ENCODE measurements at places on chromosomes 7 and 10.
A peak's percentile ranks its signal among the peaks of the same experiment; 100 is the strongest.

DNA sequence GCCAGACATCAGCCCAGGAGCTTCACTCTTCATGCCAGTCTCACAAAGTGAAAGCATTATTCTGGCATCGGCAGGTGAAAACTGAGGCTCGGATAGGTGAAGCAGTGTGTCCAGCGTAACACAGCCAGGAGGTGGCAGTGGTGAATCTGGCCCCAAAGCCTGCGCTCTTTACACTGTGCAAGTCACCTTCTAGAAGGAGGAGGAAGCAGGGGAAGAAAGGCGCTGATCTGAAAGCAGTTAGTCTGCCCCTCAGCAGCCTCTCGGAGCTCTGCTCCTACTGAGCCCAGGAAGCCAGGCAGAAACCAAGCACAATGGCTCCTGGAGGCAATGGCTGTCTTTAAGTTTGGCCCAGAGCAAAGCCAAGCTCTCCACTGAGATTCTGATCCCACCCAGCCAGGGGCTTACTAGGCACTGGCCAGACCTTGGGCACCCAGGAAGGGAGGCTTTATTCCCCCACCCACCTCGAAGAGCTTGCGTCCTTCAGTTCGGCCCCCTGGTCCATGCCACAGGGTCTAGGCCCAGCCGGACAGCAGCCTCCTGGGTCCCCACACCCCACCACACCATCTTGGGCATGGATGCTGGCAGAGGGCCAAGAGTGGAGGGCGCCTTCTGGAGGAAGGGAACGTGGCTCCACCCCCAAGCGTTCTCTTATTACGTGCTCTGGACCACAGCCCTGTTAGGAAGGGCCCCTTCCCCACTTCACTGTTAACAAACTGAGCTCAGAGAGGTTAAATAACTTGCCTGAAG lies 104.5 kb downstream of the GRID1 start:
- no peak for DNase-seq

DNA sequence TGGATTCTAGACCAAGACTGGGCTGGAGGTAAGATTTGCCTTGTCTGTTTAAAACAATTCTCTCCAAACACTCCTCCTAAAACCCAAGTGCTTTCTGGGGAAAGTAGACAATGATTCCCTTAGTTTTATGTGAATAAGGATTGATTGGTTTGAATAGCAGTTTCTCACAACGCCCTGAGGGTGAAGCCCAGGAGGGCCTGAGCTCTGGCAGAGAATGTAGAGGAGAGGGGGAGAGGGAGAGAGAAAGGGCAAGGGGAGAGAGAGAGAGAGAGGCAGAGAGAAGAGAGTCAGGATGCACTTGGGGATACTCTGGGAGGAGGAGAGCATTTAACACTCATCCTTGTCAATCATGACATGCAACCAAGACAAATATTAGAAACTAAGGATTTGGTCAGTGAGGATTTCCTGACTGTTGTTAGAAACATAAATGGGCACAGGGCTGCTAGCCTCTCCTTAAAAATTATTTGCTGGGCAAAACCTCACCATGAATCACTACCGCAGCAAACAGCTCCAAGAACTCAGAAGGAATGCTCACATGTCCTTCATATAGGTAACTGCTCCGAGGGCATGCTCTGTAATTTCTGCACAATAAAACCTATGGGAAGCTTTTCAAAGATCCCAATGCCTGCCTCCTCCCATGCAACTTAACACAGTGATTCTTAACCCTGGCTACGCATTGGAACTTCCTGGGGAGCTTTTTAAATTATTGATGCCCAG lies 55.2 kb upstream of the RAPGEF5 start:
- DNase-seq, result no peak

DNA sequence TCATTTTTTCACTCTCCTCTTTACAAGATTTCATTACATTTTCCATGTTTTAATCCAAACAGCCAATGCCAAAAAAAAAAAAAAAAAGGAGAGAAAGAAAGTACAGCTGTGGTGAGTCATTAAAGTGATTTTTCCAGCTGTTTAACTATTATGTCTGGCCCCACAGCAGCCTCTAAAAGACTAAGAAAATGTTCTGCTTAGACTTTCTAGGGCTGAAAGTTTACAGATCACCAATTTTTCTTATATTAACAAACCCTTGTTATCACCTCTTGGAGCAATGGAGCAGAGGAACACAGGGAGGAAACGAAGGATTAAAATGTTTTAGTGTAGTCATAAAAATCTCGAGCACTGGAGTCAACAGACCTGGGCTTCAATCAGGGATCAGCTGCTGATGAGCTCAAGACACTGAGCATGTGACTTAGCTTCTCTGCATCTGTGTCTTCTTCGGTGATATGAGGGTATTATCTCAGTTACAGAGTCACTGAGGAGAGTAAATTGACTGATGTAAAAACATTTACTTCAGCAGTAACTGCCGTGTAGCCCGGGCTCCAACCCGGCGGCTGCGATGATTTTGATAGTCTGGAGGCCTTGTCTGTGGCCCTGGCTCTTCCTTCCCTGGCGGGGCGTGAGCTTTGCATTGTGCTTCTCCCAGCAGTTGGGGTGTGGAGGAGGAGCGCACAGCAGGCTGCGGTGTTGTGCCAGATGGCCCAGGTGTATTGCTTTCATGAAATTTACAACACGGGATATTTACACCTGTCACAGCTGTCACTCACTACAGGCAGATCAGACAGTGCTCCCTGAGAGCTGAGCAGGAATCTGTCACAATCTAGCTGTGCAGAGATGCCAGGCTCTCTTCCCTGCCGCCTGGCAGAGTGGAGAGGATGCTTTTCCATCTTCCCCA lies 298.3 kb upstream of the FZD8 start:
- DNase-seq, result no peak

DNA sequence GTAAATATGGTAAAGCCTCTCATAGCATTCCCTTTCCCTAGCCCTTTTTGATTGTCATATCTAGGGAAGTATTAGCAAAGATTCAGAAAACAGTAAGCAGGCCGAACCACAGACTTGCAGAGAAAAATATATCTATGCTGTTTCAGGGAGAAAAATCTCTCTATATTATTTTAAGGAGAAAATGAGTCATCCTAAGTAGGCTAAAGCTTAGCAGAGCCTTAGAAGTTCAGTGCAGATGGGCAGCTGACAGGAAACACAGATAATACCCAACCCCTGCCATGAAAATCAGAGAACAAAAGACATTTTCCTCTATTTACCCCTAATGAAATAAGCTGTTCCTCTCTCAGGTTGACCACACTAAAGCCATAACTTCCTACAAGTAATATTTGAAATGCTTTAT lies 16.5 kb downstream of the C1QL3 start:
- DNase-seq, result no peak

- no peak for DNase-seq
Observed at GRCh38 chr10:5894873-5895272, 4.8 kb downstream of the FBH1 start.

GRCh38 chr10:125337510-125337909 lies 177.1 kb upstream of the CTBP2 start:
- DNase-seq, result no peak

DNA sequence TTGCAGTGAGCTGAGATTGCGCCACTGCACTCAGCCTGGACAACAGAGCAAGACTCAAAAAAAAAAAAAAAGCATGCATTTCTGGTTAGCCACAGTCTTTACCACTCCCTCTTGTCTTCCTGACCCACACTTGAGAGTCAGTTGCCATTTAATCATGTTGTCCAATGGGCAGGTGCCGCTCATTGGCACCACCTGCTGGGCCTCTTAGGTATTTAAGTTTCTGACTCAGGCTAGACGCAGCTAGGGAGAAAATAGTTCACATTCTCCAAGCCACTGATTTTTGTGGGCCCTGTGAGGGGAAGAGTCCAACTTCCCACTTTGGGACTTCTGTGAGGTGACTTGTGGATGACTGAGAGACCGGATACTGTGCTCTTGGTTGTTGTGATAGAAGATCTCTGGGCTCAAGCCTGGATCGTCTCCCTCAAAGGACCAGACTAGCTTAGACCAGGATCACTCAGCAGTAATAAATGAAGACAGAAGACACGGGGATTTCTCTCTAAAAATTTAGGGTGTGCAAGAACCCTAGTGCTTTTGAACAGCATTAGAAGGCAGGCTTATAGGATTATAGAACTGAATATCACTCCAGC lies 26.8 kb upstream of the SORCS3 start:
- DNase-seq, result no peak

- no peak for DNase-seq
Observed at GRCh38 chr10:17708821-17709220, 43.2 kb upstream of the TMEM236 start.

DNA sequence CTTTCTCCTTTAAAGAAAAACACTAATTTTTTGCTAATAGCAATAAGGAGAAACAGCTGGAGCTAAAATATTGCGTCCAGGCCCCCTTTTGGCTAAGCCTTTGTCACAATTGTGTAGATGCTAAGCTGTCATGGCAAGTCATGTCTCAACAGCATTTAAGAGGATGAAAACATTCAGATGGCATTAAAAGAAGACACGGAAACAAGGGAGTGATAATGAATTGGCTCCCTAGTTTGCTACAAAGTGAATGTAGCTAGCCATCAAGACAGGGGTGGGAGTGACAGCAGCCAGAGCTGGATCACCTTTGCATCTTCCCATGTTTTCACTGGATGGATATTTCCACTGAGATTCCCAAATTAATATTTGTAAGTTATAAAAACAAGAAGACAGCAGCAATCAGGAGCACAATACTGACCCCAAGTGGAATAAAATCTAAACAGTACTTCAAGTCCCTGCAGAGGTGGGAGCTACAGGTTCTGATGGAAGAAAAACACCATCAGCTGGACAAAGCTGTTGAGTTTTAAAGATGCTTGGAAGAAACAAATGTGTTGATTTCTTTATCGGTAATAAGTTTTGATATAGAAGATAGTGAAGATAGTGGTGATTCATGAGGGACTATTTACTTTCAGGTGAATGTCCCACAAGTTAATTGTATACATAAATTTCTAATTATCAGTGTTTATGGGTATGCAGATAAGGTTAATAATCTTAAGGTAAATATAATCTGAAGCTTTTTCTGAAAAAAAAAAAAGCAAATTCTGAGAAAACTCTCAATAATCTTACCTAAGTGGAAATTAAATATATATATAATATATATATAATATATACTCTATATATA lies 129.4 kb downstream of the SLC16A9 start:
- no peak for DNase-seq

GRCh38 chr7:123998921-123999320 lies 33.9 kb downstream of the TMEM229A start:
- no peak for DNase-seq

DNA sequence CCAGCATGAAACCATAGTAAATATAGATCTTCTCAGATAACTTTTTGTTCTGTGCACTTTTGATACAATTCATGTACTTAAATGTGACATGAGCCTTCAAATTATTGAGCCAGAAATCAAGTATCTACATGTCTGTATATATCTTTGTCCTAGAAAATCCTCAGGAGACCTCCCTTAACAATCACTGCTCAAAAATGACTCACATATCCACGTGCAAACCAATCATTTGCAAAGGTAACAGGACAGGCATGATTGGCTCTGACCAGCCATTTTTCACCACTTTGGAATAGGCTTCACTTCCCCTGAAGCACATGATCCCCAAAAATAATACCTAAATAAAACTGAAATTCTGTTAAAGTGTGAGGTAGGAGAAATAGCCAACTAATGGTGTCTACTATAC lies 902.5 kb downstream of the PCDH15 start:
- no peak for DNase-seq

DNA sequence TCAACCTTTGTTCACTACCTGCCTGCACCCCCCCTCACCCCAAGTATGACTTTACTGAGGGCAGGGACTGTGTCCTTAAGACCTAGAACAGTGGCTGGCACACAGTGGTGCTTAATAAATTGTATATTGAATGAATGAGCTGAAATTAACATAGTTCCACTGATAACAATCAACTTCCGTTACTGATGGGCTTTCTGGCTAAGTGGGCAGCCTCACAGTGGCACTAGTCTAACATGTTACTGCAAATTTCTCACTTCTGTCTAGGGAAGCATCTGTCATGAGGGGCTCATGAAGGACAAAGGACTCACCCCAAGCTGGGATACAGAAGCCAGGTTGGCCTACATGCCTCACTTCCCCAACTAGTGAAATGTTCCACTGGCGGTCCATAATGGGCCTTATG lies 79.3 kb downstream of the CTTNBP2 start:
- no peak for DNase-seq

GRCh38 chr7:36946401-36946739 lies 222.1 kb upstream of the AOAH start:
- no peak for DNase-seq

DNA sequence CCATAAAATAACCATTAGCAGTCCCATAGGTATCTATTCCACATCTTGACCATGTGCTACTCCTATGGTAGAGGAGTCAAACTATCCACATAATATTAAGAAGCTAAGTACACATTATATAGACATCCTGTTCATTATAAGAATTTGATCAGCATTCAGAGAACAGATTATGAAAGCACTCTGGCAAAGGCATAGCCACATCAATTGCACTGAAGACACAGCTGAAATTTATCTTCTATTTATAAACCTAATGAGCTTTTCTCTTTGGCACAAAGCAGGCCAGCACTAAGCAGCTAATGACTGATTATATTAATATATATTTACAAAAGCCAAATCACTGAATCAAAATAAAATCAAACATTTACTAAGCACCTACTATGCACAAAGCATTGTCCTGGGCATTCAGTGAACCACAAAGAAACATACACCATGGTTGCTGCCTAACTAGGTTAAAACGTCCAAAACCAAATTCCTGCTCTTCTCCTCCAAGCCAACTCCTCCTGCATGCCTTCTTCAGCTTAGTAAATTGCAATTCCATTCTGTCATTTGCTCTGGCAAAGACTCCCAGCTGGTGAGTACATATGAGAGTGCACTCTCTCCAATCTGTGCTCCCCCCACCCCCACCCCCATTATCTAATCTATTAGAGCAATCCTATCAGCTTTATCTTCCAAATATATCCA lies 122.6 kb upstream of the ASAH2 start:
- DNase-seq, result peak; percentile 17

GRCh38 chr7:146861701-146862100 lies 745.1 kb downstream of the CNTNAP2 start:
- DNase-seq, result no peak

DNA sequence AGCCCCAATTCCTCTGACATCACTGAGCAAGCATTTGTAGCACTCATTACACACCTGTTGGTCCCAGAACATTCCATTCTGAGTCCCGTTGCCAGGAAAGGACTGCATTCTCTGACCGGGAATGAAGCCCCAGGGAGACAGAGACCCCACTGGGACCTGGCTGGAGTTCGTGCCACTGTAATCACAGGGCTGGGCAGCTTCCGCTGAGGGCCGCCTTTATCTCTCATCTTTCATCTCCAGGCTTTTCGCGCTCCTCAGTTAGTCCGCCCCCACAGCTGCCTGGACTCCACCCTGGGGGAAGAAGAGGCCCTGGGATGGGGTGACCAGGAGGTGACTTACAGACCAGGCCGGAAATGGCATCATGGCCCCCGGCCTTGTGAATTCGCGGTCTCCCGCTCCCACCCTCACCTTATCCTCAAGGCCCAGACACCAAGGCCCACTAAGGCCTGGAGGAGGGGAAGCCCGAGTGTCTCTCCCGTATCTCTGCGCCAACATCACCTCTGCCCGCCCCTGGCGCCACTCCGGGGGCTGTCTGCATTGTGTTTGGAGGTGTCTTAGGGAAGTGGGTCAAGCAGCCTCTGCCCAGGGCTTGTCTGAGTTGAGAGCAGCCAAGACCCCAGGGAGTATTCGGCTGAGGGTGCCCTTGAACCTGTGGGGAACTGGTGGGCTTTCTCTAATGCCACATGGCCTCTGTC lies 75.4 kb downstream of the PROSER2 start:
- no peak for DNase-seq

- no peak for DNase-seq
Observed at GRCh38 chr7:95303013-95303905, 21.1 kb downstream of the PON1 start.

- DNase-seq, result no peak
Observed at GRCh38 chr7:66535414-66536329, 93.0 kb upstream of the KCTD7 start.

GRCh38 chr7:4225881-4226523 lies 456.1 kb upstream of the FOXK1 start:
- no peak for DNase-seq

All from GM04504 (cell line).